CD4-positive, alpha-beta T cell (primary cell): ENCODE measurements at places on chromosomes 6 and 20. TPM values are rescaled to one million over a fixed set of nuclear protein-coding genes. Genes with fewer than 3 reads are reported as not detected.

Gene APOM
- 4.2 TPM for total RNA-seq

DNA sequence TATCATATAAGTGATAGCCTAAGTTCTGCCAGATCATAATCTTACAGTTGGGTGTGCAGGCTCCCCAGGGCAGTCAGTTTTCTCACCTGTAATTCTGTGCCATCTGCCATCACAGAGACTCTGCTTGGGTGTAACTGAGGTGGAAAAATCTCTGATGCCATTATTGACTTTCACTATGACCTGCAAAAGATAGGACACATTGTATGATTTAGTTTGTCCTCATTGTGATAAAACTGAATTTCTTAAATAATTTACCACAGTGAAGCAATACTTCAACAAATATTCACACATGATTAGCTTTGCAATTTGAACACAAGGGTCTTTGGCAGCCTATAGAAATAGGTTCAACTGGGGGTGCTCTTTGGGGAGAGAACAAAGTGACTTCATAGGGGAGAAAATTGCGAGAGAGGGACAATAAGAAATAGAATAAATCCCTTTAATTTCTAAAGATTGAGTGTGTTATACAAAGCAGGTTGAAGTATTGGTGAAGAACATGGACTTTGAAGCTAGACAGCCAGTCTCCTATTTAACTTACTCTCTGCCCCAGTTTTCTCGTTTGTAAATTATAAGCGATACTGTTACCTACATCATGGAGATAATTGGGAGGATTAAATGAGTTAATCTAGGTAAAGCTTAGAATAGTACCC is 27.3 kb downstream of the FAM229B start:
- H3K4me1 ChIP-seq: no peaks in the 10 kb centered on the region
- no peaks in the 10 kb centered on the region for H3K27me3 ChIP-seq
- no peaks in the 10 kb centered on the region for H3K36me3 ChIP-seq

Gene GGTLC1
- not detected for total RNA-seq

- no peak for DNase-seq
- H3K4me1 ChIP-seq: no peaks in the 10 kb centered on the region
- no peaks in the 10 kb centered on the region for H3K27me3 ChIP-seq
- no peaks in the 10 kb centered on the region for H3K36me3 ChIP-seq
Measured at GRCh38 chr6:118401325-118401975, 146.6 kb upstream of the PLN start.

Gene TINAG
- total RNA-seq: not detected

- H3K4me3 ChIP-seq: no peak overlapping the region
- H3K27me3 ChIP-seq: peaks cover 7% of the 10 kb centered on the region
- no peak for DNase-seq
- H3K36me3 ChIP-seq: no peaks in the 10 kb centered on the region
- H3K27ac ChIP-seq: no peak overlapping the region
- H3K4me1 ChIP-seq: peaks cover 9% of the 10 kb centered on the region
Measured at GRCh38 chr6:160424256-160424655, 76.1 kb downstream of the SLC22A3 start.

DNA sequence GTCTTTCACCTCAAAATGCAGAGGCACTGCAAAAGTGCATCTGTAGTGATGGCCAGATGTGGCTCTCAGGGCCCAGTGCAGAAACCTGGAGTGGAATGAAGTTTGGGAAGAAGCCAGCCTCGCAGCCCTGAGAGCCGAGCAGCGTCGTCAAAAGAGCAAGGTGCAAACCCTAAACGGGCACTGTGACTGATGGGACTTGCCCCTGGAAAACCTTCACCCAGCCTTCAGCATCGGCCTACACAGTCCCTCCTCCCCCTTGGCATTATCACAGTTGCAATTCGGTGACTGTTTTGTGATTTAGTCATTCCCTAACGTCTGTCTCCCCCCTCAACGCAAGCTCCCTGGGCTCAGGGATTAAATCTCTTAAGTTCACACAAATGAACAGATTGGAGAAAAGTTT is 38.6 kb downstream of the TAF4 start:
- DNase-seq: no peak
- H3K27me3 ChIP-seq: no peaks in the 10 kb centered on the region
- H3K4me1 ChIP-seq: peaks cover 47% of the 10 kb centered on the region
- H3K4me3 ChIP-seq: no peak overlapping the region
- no peak overlapping the region for H3K27ac ChIP-seq

DNA sequence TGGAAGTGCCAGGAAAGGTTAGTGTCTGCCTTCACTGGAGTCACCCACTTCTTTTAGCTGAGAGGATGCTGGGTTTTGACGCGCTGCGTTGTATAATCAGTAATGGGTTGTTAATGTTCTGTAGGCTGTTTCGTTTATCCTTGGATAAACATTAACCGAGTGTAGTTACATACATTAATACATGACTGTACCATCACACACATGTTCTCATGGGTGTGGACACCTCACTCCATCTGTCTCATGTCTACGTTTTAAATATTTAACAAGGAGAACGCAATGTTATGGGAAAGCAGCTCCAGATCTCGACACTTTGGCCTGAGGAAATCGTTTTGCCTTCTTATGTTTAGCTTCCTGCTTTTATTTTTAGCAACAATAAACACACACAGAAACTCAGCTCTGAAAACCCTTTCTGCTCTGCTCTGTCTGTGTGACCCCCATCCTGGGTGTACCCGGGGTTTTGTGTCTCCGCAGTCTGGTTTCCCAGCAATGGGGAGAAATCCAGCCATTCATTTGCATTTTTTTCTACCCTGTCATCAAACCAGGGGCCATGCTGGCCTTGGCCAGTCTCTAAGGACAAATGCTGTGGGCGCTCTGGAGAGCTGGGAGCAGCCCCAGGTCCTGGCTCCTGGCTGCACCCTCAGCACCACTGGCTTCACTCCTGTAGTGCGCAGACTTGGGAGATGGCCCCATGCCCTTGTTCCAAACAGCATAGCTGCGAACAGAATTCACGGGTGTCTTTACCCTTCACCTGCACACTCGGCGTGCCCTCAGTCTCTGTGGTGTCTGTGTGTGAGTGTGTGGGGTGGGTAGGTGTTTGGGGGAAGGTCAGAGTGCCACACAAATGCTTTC is 110.8 kb downstream of the ERMARD start:
- no peaks in the 10 kb centered on the region for H3K36me3 ChIP-seq
- peaks cover 40% of the 10 kb centered on the region for H3K4me1 ChIP-seq
- H3K4me3 ChIP-seq: no peak overlapping the region
- DNase-seq: no peak
- no peak overlapping the region for H3K27ac ChIP-seq
- no peaks in the 10 kb centered on the region for H3K27me3 ChIP-seq

- no peaks in the 10 kb centered on the region for H3K4me1 ChIP-seq
- no peak overlapping the region for H3K27ac ChIP-seq
- no peak for DNase-seq
- no peak overlapping the region for H3K4me3 ChIP-seq
- H3K27me3 ChIP-seq: no peaks in the 10 kb centered on the region
Measured at GRCh38 chr6:139649732-139650131, 275.3 kb upstream of the CITED2 start.

- H3K4me3 ChIP-seq: no peak overlapping the region
- no peak for DNase-seq
- peaks cover 2% of the 10 kb centered on the region for H3K27me3 ChIP-seq
- H3K36me3 ChIP-seq: no peaks in the 10 kb centered on the region
- H3K4me1 ChIP-seq: no peaks in the 10 kb centered on the region
Measured at GRCh38 chr6:6880745-6881437, 226.9 kb upstream of the RREB1 start.

Gene SYNGAP1
- 62.4 TPM for total RNA-seq

DNA sequence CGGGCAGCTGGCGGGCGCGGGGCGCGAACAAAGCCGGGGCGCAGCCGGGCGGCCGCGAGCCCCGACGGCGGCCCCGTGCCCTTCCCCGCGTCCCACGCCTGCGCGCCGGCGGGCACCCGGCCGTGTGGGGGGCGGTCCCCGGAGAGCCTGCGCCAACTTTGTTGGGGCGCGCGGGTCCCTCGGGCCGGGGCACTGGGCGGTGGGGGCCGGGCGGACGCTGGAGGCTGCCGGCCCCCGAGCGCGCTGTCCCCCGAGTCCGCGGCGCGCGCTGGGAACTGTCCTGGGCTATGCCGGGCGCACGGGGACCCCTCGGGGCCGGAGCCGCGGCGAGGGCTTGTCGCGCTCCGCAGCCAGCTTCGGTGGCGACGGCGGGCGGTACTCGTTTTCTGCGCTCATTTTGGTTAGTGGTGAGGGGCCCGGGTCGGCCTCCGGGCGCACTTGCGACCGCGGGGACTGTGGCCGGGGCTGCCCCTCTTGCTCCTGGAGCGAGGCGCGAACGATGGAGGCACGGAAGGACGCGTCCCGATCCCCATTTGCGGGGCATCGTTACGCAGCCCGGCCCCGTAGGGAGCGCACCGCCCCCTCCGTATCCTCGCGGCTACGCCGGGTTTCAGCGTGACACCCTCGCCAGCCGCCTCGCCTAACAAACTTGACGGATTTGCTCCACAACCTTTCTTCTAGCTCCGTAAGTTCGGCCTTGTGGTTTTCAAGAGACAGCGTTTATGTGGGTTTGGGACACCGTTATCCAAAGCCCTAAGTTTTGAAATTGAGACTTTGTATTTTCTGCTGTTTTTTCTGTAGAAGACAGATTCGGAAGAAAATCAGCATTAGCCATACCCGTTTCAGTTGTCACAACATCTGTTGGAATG is 622 bp downstream of the SS18L1 start:
- peak; percentile 30 for DNase-seq
- H3K4me3 ChIP-seq: peak overlapping the region; percentile 65
- peaks cover 16% of the 10 kb centered on the region for H3K36me3 ChIP-seq
- H3K27ac ChIP-seq: no peak overlapping the region
- H3K27me3 ChIP-seq: no peaks in the 10 kb centered on the region

Gene PRDM13
- total RNA-seq: not detected

Gene CCN2
- total RNA-seq: not detected

DNA sequence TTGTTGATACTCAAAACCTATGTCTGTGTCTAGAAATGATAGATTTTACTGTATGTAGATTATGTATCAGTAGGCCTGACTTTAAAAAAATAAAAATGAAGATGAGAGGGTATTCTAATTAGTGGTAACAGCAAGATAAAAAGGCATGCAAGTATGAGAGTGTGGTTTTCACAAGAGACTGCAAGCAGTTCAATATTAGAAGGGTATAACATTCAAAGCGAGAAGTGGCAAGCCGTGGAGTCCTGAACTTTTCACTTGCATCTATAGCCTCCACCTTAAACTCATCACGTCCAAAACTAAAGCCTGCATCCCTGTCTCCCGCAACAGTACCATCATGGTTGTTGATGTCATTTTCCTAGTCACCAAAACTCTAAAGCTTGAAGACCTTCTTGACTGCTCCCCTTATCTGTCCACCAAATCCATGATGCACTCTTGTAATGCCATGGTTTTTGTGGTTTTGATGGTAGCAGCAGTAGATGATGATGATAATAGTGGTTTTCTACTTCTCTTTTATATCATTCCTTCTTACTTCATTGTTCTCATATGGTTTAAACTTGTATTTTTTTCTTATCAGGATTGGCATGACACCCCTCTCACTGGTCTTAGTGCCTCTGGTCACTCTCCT is 9.2 kb upstream of the CGA start:
- DNase-seq: no peak
- H3K36me3 ChIP-seq: no peaks in the 10 kb centered on the region

DNA sequence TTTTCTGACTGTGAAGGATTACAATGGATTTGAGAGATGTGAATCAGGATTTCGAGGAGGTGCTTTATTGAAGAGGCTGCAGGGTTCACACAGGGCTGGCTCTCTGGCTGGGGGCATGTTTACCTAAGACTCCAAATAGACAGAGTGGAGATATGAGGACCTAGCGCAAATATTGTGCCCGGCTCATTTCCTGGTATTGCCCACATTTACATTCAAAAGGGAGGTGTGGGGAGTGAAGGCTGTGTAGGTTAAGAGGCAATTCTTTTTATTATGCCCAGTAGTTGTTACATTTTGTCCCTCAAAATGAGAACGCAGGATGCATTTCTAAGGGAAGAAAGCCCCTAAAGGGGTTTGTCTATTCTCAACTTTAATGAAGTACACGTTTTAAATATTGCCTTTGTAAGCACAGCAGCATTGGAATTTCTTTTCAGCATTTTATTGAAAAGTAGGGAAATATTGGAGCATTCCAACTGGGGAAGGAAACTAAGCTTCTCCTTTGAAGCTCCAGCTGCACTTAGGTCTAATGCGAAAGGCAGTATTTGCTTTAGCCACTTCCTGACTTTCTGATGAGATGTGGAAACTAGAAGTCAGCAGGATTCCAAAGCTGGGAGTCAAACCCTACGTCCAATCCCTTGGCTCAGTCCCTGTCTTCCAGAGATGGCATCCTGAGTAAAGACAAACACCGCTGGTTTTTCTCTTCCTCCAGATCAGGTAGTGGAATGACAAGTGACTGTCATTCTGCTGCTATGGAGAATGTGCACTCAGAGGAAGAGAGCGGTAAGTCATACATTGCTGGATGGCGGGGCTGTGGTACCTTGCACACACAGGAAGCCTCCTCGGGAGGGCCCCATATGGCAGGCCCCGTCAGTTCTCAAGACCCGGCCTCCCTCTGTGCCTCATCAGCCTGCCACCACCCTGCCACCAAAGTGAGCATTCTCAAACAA is 70.7 kb downstream of the MYB start:
- DNase-seq: no peak
- no peak overlapping the region for H3K27ac ChIP-seq
- no peaks in the 10 kb centered on the region for H3K36me3 ChIP-seq
- no peak overlapping the region for H3K4me3 ChIP-seq

Gene RHAG
- total RNA-seq: not detected

Gene THBS2
- not detected for total RNA-seq

DNA sequence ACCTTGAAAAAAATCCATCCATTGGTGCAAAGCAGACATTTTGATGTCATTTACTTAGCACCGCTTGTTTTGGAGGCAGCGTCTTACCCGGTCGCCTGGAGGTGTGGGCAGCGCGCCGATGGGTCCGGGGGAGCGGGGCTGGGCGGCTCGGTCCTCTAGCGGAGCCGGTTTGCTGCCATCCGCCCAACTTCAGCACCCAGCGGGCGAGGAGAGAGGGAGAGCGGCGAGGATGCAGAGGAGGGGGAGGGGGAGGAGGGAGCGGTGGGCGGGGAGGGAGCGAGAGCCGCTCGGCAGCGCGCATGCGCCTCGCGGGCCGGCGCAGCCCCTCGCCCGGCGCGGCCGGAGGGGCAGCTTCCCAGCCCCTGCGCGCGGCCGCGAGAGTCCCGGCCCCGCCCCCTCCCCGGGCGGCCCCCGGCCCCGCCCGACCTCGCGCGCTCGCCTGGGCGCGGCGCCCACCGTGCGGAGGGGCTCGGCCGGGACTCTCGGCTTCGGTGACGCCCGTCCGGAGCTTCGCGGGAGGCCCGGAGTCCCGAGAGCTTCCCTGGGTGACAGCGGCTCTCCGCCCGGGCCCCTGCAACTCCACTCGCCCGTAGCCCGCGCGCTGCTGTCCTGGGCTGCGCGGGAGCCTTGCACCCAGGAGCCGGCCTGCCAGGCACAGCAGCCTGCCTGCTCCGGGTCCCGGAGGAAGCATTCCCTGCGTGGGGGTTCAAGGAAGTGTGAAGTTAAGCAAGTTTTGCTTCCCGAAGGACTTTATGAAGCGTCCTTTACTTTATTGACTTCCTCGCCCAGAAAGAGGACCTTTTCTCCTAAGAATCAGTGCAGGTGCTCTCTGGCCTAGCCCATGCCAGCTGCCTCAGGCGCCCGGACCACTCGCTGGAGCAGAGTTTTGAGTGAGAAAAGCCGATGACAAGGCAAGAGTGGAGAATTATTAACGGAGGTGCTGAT is at the start of gene RGS17:
TSS of gene RGS17 (minus strand) at position 246 of the 945 bp plus-strand sequence. CDS start 87,264 bp downstream, outside the sequence.
- no peak within 1 kb of the TSS for H3K27ac ChIP-seq
- H3K4me3 ChIP-seq: peak within 1 kb of the TSS; percentile 50
- peak; percentile 57 for DNase-seq
- H3K27me3 ChIP-seq: peaks cover 35% of the 10 kb centered on the region
- H3K36me3 ChIP-seq: no peaks in the 10 kb centered on the region

- H3K27me3 ChIP-seq: no peaks in the 10 kb centered on the region
- no peak overlapping the region for H3K4me3 ChIP-seq
- no peaks in the 10 kb centered on the region for H3K36me3 ChIP-seq
- no peak overlapping the region for H3K27ac ChIP-seq
- H3K4me1 ChIP-seq: peaks cover 11% of the 10 kb centered on the region
Measured at GRCh38 chr20:16580147-16580546, 6.9 kb upstream of the KIF16B start.

Gene CALHM4
- total RNA-seq: not detected
